ENCODE measurements at places on chromosomes 16 and 17.

DNA sequence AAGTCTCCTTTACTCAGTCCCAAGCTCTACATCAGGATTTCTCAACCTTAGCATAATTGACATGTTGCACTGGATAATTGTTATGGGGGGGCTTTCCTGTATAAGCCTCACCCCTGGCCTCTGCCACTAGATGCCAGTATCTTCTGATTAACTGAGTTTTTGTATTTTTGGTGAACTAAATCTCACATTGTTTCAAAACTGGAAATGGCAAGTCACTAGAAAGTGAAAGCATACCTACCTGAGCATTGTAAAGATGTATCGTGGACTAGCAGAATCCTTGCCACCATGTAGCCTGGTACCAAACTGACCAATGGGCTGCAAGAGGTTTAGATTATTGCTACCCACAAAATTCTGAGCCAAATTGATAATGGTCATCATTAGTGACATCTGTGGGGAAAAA, 15.0 kb downstream of the TOP2A start:
- DNase-seq = no peak

GRCh38 chr16:28289048-28289447, 3.3 kb upstream of the SBK1 start:
- no peak for DNase-seq

- no peak for DNase-seq
Observed at GRCh38 chr16:54822892-54823291, 107.8 kb upstream of the IRX5 start.

- DNase-seq = no peak
Observed at GRCh38 chr16:23351360-23351759, 49.3 kb downstream of the SCNN1B start.

- peak; percentile 50 for DNase-seq
Observed at GRCh38 chr17:58249270-58250133, 11.1 kb downstream of the LPO start.

- DNase-seq = no peak
Observed at GRCh38 chr17:58275417-58275816, 5.3 kb downstream of the MPO start.

GRCh38 chr16:8623634-8624033, 2.1 kb downstream of the METTL22 start:
- DNase-seq = no peak

DNA sequence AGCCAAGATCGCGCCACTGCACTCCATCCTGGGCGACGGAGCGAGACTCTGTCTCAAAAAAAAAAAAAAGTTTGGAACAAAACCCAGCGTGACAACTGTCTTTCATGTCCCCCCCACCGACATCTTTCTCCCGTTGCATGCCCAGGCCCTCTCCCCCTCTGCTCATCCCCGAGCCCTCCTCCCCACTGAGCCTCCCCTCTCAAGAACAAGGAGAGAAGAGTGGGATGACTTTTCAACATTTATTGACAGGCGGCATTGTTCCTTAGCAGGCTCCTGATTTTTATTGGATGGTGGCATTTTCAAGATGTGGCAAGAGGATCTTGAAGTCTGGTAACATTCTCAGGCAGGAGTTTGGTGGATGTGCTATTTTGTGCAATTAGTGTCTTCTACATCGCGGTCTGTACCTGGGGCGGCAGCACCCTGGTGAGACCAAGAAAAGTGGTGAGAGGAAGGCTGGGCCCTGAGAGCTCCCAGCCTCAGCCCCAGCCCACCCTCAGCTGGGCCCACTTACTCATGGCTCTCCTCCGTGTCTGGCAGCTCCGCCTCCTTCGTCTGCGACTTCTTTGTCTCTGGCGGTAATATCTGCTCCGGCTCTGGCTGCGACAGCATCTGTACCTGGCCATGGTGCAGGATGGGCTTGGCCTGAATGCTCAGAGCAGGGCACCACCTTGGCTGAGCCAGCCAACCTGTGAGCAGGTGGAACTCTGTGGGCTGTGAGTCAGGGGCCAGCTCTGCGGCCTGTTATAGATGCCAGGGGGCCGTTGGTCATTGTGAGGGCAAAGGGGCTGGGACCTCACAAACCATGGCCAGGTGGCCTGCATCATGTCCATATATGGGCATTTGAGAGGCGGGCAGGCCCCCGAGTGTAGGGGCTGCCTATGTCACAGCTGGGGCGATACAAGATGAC, at the start of gene PRM1:
PRM1 (minus strand) TSS at position 715 of the 907 bp plus-strand sequence; CDS start at position 623, 92 bp downstream.
- no peak for DNase-seq

- no peak for DNase-seq
Observed at GRCh38 chr17:6959700-6960099, 36.1 kb upstream of the ALOX12 start.

- no peak for DNase-seq
Observed at GRCh38 chr17:10010752-10011151, 105.7 kb upstream of the RCVRN start.

DNA sequence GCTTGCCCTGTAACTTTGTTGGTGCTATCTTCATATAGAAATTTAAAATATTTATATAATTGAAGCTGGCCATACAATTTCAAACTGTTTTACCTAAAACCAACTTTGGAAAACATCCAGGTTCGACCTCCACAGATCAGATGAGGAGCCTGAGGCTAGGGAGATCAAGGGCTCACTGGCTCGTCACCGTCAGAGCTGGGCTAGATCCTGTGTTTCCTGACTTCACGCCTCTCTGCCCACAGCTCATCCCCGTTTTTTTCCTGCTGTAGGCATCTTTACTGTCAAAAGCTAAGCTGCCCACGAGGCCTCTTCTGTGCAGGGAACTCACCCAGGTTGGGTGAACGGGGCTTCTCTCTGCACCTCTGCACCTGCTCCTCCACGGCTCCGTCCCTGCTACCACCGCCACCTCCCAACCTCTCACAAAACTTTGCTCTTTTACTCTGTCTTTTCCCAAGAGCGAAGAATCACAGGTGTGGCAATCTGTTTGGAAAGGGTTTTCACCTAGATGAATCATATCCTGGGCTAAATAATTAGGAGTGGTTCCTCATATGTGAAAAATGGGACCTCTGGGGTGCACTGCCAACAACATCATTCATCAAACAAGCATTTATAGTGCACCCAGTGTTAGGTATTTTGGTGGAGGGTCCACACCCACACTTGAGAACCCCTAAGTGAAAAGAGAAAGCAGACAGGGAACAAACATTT, 24.8 kb upstream of the KDM6B start:
- DNase-seq = no peak

DNA sequence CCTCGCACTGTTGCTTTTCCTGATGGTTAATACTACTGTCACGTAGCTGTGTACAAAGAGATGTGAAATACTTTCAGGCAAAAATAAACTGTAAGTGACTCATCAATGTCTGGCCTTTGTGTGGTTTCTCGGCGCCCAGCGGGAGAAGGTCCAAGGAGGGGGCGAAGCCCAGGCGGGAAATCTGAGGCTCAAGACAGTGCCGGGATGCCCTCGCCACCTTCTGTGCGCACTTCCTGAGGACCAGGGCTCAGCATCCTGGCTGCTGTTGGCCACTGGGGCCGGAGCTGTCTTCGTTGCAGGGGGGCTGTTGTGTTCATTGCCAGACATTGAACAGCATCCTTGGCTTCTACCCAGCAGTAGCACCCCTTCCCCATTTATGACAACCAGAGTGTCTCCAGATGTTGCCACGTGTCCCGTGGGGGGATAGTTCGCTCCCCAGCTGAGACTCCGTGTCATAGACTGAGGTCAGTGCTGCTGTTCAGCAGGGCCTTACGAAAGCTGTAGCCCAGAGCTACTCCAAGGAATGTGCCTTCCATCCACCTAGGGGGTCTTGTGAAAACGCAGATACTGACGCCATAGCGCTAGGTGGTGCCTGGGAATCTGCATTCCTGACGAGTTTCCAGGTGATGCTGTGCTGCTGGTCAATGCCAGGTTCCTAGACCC, 67.3 kb upstream of the PLCG2 start:
- DNase-seq = no peak

DNA sequence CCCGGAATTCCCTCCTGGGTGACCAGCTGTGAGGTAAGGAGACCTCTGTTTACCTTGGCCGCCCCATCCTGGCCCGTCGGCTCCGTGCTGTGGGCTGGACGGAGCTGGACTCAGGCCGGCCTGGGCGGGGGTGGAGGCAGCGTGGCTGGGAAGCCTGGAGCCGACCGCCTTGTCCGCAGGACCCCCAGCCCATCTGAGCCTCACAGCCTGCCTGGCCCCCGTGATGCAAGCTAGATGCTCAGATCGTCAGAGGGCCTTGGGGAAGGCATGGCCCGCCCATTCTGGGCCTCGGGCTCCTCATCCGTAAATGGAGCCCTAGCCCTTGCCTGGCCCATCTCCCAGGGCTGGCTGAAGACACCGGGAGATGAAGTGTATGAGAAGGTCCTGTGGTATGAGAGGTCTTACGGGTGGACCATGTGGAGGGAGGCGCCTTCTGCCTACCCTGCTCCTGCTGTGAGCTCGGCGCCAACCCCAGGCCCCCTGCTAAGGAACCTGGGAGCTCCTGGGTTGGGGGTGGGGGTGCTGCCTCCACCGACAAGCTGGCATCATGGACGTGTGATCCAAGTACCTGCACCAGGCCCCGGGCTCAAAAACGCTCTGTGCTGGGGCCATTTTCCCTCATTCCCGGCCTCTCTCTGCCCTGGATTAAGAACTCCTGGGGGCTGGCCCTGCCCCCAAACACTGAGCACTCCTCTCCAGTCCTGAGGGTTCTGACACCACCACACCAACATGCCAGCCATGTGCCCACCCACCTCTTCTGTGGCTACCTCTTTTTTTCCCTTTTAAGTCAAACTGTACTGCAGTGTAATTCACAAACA, 5.4 kb upstream of the P2RX1 start:
- DNase-seq = no peak

GRCh38 chr17:68910251-68910705, 44.9 kb downstream of the ABCA8 start:
- DNase-seq = no peak

- no peak for DNase-seq
Observed at GRCh38 chr17:66928949-66929348, 35.6 kb upstream of the CACNG4 start.

DNA sequence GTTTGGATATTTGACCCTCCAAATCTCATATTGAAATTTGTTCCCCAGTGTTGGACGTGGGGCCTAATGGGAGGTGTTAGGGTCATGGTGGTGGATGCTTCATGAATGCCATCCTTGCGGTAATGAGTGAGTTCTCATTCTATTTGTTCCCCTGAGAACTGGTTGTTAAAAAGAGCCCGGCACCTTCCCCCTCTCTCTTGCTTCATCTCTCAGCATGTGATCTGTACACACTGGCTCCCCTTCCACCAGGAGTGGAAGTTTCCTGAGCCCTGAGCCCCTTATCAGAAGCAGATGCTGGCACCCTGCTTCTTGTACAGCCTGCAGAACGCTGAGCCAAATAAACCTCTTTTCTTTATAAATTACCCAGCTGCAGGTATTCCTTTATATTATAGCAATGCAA, 25.6 kb downstream of the PIK3R6 start:
- no peak for DNase-seq

- DNase-seq = no peak
Observed at GRCh38 chr17:21539146-21539545, 153.2 kb upstream of the KCNJ18 start.

GRCh38 chr17:1810450-1811103, 19.1 kb downstream of the SMYD4 start:
- no peak for DNase-seq

- DNase-seq = no peak
Observed at GRCh38 chr16:54748611-54749190, 182.0 kb upstream of the IRX5 start.

GRCh38 chr16:54903047-54903446, 27.6 kb upstream of the IRX5 start:
- DNase-seq = no peak
